Osteocyte (in vitro differentiated cells): ENCODE measurements at places on chromosomes 4 and X. TPM values are rescaled to one million over a fixed set of nuclear protein-coding genes. Genes with fewer than 3 reads are reported as not detected.

- H3K27me3 ChIP-seq, result no peaks in the 10 kb centered on the region
- no peak overlapping the region for H3K27ac ChIP-seq
- DNase-seq, result no peak
- peaks cover 4% of the 10 kb centered on the region for H3K4me1 ChIP-seq
- H3K36me3 ChIP-seq, result no peaks in the 10 kb centered on the region
Measured at GRCh38 chr4:38759113-38759789, 23.5 kb downstream of the TLR10 start.

DNA sequence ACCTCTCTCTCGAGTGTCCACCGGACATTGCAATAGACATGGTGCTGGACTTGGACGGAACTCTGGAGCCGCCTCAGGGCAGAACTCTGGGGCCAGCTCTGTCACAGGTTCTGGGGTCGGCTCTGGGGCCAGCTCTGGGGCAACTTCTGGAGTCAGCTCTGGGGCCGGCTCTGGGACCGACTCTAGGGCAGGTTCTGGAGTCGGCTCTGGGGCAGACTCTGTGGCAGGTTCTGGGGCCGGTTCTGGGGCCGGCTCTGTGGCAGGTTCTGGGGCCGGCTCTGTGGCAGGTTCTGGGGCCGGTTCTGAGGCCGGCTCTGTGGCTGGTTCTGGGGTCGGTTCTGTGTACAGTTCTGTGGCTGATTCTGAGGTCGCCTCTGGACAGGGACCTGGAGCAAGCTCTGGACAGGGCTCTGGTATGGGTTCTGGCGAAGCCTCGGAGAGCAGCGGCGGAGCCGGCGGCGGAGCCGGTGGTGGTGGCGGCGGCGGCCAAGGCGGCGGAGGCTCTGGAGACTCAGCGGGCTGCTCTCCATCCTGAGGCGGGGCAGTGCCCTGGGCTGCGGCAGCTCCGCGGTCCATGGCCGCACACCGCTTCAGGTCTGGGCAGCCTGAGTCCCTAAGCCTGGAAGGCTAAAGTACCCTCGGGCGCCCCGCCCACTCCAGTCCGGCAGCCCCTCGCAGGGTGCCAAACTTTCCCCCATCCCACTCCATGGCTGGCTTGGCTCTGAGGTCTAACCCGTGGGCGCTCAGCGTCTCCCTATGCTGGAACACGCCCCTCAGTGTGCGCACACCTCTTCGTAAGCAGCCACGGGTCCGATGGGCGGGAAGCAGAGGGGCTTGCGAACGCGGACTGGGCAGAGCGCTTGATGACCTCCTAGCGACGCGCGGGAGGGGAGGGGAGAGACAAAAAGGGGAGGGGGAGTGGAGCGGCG is at the start of gene DGKK:
Gene DGKK (minus strand): TSS at position 723 of the 929 bp plus-strand sequence. CDS start 147 bp downstream, at position 576.
- H3K4me3 ChIP-seq, result no peak within 1 kb of the TSS
- H3K4me1 ChIP-seq, result no peaks in the 10 kb centered on the region
- H3K27me3 ChIP-seq, result peaks cover 48% of the 10 kb centered on the region
- no peak for DNase-seq
- H3K36me3 ChIP-seq, result no peaks in the 10 kb centered on the region
- H3K27ac ChIP-seq, result no peak within 1 kb of the TSS

Gene SATL1
- not detected in 2 replicates for total RNA-seq

- H3K4me1 ChIP-seq, result peaks cover 29% of the 10 kb centered on the region
- H3K4me3 ChIP-seq, result no peak overlapping the region
- H3K36me3 ChIP-seq, result peaks cover 24% of the 10 kb centered on the region
- DNase-seq, result no peak
Measured at GRCh38 chr4:8394061-8394519, 46.4 kb downstream of the ACOX3 start.

Gene F8
- total RNA-seq, result 1.9 and 2.2 TPM in 2 replicates

Gene SLC7A11
- 26.5 and 29.1 TPM in 2 replicates for total RNA-seq

Gene TDO2
- total RNA-seq, result not detected in 2 replicates

- H3K27ac ChIP-seq, result no peak overlapping the region
- peaks cover 11% of the 10 kb centered on the region for H3K4me1 ChIP-seq
- no peak for DNase-seq
- H3K27me3 ChIP-seq, result no peaks in the 10 kb centered on the region
- no peak overlapping the region for H3K4me3 ChIP-seq
Measured at GRCh38 chr4:168515222-168516011, 18.6 kb downstream of the PALLD start.

GRCh38 chr4:159010563-159011260 is 92.2 kb upstream of the RAPGEF2 start:
- H3K27ac ChIP-seq, result no peak overlapping the region
- no peaks in the 10 kb centered on the region for H3K27me3 ChIP-seq
- no peak overlapping the region for H3K4me3 ChIP-seq
- H3K36me3 ChIP-seq, result no peaks in the 10 kb centered on the region

Gene PDLIM3
- total RNA-seq, result 2.1 and 2.8 TPM in 2 replicates

- no peaks in the 10 kb centered on the region for H3K4me1 ChIP-seq
- no peak for DNase-seq
- no peaks in the 10 kb centered on the region for H3K36me3 ChIP-seq
Measured at GRCh38 chr4:155234206-155234605, 25.8 kb downstream of the NPY2R start.

DNA sequence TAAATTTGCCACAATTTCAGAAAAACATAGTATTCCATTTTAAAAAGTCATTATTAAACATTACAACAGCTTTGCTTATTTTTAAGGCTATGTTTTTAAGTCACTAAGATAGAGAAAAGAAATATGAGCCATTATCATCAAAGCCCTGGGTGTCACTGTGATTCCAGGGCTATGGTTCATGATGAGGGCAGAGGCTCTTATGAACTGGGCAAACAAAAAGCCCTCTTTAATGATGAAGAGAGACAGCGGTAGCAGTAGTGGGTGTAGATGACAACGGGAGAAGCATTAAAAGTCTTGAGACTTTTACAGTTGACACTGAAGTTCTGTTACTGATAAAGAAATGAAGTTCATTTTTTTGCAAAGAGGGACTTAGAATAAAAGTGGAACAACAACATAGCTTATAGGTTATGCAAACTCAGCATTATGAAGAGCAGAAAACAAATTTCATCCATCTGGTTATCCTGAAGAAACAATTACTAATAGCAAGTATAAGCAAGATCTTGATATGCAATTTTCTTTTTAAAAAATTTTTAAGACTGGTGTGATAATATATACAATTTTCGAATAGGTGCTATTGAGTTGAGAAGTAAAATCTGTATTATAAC is 202.7 kb upstream of the ETNPPL start:
- DNase-seq, result no peak
- no peak overlapping the region for H3K27ac ChIP-seq
- no peaks in the 10 kb centered on the region for H3K36me3 ChIP-seq

DNA sequence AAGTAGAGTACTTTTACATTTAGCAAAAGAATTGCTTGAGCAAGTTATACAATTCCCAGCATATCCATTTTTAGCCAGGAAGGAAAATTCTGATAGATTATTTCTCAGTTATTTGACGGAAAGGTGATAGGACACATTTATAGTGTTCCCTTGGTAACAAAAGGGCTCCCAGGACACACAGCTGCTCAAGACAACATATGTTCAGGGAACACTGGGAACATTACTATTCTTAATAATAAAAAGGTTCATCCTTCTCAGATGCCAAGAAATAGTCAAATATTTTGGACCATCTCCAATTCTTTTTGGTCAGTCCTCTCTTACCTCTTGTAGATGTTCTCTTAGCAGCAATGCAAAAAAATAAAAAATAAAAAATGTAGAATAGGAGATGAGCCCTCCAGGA is 66.8 kb upstream of the SMAD1 start:
- no peaks in the 10 kb centered on the region for H3K36me3 ChIP-seq
- H3K4me1 ChIP-seq, result no peaks in the 10 kb centered on the region
- peaks cover 27% of the 10 kb centered on the region for H3K27me3 ChIP-seq
